Fibroblast of lung (primary cell): ENCODE measurements at places on chromosomes 16 and 17. TPM values are rescaled to one million over a fixed set of nuclear protein-coding genes. Genes with fewer than 3 reads are reported as not detected.

GRCh38 chr16:87182759-87183158 lies 134.4 kb downstream of the C16orf95 start:
- no peak for DNase-seq

GRCh38 chr17:72150632-72151460 lies 30.0 kb downstream of the SOX9 start:
- no peak for DNase-seq

DNA sequence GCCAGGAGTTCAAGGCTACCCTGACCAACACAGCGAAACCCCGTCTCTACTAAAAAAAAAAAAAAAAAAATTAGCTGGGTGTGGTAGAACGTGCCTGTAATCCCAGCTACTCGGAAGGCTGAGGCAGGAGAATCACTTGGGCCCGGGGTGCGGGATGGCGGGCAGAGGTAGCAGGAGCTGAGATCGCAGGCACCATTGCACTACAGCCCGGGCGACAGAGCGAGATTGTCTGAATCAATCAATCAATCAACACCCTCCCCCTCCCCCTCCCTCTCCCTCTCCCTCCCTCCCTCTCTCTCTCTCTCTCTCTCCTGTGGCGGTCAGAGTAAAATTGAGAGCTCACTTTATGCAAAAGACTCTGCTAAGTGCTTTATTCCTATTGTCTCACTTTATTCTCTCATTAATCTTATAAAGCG lies 1.2 kb downstream of the HSDL1 start:
- DNase-seq = peak; percentile 10

Gene CA5A
- not detected in 2 replicates for total RNA-seq

DNA sequence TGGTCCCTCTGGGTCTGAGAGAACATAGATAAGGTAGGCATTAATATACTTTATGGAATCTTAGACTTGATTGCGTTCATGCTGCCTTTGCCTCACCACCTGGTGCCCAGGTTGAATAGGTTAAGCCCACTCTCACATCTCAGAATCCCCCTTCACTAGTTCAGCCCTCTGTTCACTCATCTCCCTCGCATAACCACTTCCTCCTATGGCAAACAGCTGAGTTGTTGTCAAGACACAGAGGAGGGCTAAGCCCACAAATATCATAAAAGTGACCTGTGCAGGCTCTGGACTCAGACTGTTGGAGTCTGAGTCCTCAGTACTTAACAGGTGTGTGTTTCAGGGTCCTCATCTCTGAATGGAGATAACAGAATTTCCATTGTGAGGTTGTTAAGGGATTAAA lies 55.7 kb downstream of the GOSR1 start:
- DNase-seq = no peak

GRCh38 chr16:17014484-17015121 lies 456.2 kb downstream of the XYLT1 start:
- DNase-seq = no peak

Gene PRR29
- 0.17 and 0.26 TPM in 2 replicates for total RNA-seq

DNA sequence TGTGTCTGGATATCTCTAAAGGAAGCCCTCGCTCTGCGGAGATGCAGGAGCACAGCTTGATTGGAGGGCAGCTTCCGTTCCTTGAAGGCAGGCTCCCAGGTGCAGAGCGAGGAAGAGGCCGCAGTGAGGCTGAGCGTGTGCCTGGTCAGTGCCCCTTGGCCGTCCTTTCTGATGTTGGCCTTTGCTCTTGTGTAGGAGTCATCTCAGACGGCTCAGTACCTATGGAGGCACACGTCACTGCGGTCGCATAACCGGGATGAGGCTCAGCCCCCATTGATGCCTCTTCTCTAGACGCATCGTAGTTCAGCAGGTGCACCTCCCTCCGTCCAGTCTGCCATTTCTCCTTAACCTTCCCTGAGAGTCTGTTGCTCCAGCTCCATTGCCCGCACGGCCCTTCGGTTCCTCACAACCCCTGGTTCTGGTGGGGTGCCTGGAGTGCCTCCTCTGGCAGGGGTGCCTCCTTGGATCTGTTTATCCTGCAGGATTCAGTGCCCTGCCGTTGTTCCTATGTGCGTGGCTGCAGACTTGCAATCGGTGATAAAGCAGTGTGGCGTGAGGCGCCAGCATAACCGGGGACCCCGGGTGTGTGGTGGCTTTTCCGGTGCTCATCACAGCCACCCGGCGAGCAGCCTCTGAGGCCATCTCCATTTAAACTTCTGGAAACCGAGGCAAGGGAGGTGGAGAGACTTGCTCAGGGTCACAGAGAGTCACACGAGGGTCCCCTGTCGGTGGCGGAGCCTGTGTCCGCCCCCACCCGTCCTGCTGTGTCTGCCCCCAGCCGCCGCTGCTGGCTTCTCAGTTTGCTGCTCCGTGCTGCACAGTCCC lies 188.8 kb upstream of the CHMP6 start:
- DNase-seq = no peak

Gene RPA1
- total RNA-seq = 14.6 and 22.3 TPM in 2 replicates

DNA sequence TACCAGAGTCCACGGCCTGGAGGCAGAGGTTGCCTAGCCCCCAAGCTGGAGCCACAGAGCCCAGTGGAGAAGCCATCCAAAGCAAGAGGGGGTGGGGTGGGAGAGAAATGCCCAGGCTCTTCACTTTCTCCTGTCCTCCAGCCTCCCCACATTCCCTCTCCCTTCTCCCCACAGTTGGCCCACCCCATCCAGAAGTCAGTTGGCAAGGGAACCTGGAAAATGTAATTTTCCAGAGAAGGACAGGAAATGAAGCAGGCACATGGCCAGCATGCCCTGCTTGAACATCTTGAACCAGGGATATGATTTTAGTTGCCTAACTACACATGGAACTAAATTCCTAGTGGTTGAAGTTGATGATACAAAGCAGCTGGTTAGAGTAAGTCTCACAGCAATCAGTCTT lies 73.3 kb upstream of the IRX6 start:
- DNase-seq = no peak

Gene C17orf100
- 0.26 and 0.33 TPM in 2 replicates for total RNA-seq

- peak; percentile 87 for DNase-seq
Measured at GRCh38 chr16:86668136-86668910, 90.0 kb downstream of the FOXL1 start.

- peak; percentile 26 for DNase-seq
Measured at GRCh38 chr17:65593855-65594845, 32.7 kb upstream of the AXIN2 start.

Gene PRSS36
- 0.17 TPM in 1 of 2 replicates, not detected in the other for total RNA-seq

Gene HS3ST6
- total RNA-seq = not detected in 2 replicates

DNA sequence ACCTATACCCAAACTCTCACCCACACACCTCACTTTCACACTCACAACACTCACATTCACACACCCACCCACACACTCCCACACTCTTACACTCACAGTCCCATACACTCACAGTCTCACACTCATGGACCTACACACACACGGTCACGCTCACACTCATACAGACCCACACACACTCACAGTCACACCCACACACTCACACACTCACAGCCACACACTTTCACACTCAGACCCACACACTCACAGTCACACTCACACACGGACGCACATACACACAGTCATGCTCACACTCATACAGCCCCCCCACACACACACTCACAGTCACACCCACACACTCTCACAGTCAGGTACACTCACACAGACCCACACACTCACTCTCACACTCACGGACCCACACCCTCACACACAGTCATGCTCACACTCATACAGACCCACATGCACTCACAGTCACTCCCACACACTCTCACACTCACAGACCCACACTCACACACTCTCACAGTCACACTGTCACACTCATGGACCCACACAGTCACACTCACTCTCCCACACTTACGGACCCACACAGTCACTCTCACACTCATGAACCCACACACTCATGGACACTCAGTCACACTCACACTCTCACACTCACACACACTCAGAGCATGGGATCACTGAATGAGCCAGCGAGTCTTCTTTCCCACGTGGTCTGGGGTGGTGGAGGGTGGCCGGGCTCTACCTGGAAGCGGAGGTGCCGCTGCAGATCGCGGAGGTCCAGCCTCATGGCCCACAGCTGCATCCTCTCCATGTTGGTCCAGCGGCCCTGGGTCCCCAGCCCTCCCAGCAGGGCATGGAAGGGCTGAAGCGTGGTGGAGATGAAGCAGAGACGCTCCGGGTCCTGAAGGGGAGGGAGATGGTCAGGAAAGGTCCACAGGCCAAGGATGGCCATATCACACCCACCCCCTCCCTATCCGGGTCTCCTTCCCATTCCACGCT lies 5.1 kb downstream of the IL27 start:
- DNase-seq = no peak

DNA sequence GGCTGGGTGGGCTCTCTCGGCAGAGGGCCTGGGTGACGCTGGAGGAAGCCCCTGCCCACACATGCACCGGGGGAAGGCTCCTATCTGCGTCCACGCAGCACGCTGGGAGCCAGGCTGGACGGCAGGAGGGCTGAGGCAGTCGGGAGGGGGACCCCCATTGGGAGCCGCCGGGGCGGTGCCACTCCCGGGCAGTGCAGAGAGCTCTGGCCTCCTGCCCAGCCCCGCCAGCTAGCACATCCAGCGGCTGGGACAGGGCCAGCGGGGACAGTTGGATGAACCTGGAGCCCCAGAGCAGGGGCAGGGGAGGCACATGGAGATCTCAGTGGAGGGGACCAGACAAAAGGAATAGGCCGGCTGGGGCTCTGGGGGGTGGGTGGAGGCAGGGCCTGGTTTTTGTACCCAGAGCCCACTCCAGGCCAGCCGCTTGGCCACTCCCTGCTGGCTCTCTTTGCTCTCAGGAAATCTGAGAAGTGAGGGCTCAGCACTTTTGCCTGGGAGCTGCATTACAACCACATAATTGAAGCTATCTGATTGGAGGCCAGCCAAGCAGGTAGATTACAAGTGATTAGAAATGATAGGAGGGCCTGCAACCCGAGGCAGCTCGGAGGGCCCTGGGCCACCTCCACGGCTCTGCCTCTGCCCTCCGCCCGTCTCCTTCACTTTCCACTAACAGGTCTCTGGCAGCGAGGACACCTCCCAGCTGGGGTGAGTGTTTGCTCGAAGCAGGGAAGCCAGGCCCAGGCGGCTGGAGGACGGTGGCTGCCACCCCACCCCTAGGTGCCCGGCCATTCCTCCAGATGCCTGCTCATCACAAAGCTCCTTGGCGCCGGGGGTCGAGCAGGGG lies 40.1 kb downstream of the ENGASE start:
- no peak for DNase-seq

DNA sequence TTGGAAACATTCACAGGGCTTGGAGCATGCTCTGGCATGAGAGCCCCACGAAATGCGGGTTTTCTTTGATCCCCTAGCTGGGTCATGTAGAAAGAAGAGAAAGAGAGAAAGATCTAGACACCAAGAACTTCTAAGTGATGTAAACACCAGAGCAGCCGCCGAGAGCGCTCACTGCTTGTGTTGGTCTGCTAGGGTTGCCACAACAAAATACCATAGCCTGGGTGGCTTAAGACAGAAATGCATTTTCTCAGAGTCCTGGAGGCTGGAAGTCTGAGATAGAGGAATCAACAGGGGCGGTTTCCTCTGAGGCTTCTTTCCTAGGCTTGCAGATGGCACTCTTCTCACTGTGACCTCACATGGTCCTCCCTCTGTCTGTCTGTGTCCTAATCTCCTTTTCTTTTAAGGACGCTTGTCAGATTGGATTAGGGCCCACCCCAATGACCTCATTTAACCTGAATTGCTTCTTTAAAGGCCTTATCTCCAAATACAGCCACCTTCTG lies 139.5 kb downstream of the CYLD start:
- DNase-seq = no peak

GRCh38 chr17:81448950-81449349 lies 53.7 kb downstream of the BAHCC1 start:
- no peak for DNase-seq

Gene PPP1R27
- under 0.01 TPM in 1 of 2 replicates, not detected in the other for total RNA-seq

DNA sequence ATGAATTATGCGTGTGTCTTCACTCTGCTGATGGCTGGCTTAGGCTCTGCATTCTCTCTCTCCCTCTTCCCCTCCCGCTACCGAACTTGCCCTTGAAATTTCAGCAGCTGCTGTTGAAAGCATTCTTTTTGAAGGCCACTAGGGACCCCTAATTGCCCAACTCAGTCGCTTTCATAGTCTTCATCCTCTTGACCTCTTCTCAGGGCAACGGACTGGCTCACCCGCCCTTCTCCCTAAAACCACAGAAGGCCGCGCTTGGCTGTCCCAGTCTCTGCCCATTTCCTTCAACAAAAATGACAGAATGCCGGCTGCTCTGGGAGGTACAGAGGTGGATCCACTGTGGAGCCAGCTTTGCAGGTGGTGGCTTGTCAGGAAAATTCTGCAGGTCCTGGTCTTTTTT lies 21.0 kb upstream of the FMNL1 start:
- no peak for DNase-seq

DNA sequence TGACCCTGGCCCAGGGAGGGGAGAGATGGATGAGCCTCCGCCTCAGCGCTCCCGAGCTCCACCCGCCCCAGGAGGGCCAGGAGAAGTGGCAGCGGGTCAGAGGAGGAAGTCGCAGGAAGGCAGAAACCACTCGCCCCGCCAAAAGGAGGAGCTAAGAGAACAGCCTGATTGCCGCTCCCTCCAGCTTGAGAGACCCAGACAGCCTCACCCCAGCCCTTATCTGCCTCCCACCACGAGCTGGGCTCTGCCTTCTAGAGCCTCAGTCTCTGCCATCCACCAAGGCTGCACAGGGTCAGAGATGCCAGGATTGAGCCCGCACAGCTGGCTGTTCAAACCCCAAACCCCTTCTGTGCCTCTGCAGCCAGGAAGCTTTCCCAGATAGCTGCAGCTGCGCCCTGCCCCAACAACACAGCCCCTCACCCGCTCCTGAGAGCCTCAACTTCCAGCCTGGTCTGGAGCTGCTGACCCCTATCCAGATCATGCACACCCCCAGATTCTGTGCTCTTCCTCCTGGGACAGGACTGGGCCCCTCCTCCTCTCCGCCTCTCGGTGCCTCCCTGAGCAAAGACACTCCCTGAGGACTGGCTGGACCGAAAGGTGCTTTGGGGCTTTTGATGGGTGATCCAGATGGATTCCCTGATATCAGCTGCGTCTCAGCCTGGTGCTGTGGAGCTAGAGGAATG lies 1.0 kb upstream of the ATP2A3 start:
- DNase-seq = peak; percentile 25
